Renal cortical epithelial cell (primary cell): ENCODE measurements at places on chromosomes 7 and 10.

DNA sequence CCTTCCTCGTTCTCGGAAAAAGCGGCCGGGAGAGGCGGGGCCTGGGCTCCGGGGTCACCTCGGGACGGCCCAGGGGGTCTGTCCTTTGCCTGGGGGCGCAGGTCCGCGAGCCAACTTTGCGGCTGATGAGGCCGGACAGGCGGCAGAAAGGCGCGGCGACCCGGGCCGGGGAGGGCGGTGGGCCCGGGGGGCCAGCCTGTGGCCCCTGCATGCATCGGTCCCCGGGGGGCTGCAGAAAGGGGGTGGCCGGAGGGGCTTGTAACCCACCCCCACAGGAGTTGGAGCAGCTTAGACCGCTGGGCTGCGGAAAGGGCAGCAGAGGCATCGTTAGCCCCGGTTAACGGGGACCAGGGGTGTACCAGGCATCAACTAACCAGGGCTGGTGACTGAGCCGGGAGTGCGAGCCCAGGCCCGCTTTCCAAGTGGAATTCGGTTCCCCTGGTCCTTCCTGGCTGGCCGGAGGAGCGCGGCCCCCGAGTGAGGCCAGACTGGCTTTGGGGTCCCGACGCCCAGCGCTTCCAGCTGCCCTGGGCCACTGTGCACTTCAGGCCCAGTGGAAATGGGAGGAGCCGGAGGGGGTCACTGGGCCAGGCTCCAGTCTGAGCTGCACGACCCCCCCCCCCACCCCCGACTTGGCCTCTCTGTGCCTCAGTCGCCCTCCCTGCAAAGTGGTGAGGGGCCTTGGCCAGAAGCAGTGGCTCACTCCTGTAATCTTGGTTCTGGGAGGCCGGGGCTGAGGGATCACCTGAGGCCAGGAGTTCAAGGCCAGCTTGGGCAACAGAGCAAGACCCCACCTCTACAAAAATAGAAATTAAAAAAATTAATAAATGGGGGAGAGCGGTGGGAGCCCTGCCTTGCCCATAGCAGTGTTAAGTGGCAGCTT, 919 bp downstream of the SLC29A4 start:
- no peak for DNase-seq

DNA sequence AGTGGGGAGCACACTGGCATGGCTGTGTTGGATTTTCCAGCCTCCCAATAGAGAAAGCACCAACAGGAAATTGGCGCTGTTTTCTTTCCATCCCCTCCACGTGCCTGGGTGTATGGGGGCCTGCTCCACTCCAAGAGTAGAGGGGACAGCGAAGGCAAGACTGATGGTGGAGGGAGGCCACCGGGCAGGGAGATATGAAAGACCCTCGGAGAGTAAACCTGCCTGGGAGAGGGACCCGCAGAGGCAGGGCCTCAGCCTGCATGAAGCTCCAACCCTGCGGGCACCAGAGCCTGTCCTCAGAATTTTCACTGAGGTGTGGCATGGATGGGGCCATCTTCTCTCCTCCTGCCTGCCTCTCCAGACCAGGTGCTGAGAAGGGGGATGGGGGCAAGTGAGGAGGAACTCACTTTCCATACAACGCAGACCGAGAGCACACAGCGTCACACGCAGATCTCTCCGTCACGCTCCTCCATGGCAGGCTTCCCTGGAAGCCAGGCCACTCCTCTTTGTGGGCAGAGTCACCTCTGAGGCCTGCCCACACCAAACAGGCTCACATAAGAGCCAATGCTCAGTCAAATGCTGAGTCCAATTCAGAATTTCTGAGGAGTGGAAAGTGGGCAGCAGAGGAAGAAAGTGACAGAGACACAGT, 18.8 kb downstream of the ANXA11 start:
- DNase-seq, result no peak

DNA sequence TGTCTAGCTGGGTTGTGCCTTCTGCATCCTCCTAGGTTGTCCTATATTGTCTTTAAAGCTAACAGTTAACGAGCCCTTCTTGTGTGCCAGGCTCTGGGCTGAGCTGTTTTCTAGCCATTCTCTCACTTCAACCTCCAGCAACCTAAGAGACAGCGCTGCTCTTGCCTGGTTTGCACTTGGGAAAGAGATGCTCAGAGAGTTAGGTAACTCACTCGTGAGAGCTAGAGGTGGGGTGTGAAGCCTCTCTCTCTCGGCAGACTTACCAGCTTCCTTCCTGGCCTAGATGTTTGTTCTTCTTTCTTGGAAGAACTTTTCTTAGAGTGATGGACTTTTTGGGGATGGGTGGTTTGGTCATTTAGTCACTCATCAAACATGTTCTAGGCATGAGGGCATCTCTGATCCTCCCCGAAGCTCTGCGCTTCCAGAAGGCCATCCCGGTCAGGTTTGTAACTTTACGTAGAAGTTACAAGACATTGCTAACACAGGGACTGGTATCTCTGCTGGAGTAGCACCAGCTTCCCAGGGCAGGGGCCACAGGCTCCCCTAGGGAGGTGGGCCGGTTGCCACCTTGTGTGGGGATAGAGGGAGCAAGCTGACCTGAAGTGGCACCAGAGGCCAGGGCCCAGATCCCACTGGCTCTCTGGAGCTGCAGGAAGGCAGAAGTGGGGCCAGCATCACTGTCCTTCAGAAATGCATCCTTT, 14.3 kb downstream of the TSPAN15 start:
- no peak for DNase-seq

DNA sequence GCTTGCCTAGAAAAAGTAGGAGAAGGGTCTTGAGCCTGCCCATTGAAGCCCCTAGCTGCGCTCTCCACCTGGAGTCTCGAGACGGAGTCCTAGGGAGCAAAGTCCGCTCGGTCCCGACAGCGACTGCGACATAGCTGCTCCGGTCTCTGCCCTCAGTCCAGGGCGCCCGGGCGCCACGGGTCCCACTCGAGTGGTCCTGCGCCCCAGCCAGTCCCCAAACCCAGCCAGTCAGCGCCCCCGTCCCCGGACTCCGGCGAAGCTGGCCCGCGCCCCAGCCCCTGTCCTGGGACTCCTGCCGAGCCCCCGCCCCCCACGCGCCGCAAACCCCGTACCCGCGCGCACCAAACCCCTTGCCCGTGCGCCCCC, 490 bp downstream of the TNS3 start:
- DNase-seq, result no peak

GRCh38 chr10:100968062-100968736, 1.1 kb upstream of the SEMA4G start:
- DNase-seq, result no peak

DNA sequence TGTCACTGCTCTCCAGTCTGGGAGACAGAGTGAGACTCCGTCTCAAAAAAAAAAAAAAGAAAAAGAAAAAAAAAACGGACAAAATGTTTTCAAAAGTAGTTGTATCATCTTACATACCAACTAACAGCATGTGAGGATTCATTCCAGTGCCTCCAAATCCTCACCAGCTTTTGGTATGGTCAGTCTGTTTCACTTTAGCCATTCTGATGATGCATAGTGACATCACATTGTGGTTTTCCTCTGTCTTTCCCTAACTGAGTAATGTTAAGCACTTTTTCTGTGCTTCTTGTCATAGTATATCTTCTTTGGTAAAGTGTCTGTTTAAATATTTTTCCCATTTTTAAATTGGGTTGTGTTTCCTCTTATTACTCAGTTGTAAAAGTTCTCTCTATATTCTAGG, 251.4 kb upstream of the CTBP2 start:
- peak; percentile 79 for DNase-seq

DNA sequence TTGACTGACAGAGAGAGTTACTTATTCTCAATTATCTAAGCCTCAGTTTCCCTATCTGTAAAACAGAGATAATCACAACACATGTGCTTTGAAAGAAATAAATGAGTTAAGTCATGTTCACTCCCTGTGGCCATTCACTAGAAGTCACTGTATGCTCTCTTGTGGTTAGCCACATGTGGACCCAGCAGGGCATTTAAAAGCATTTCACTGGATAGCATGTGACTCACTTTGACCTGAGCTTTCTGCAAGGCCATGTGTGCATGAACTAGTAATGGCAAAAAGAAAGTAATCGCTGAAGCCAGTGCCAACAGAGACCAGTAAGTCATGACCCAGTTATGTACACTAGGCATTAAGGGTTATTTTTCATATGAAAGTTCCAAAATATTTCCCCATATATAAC, 557.0 kb upstream of the IGFBP3 start:
- DNase-seq, result peak; percentile 94

GRCh38 chr10:131213741-131214505, 97.6 kb downstream of the TCERG1L start:
- DNase-seq, result no peak

- DNase-seq, result no peak
Observed at GRCh38 chr7:87188930-87189329, 30.6 kb downstream of the TMEM243 start.

- DNase-seq, result no peak
Observed at GRCh38 chr7:133429371-133429770, 176.5 kb downstream of the EXOC4 start.

- no peak for DNase-seq
Observed at GRCh38 chr10:8513155-8514147, 459.0 kb downstream of the GATA3 start.

- no peak for DNase-seq
Observed at GRCh38 chr10:1130995-1131790, 75.0 kb downstream of the WDR37 start.

DNA sequence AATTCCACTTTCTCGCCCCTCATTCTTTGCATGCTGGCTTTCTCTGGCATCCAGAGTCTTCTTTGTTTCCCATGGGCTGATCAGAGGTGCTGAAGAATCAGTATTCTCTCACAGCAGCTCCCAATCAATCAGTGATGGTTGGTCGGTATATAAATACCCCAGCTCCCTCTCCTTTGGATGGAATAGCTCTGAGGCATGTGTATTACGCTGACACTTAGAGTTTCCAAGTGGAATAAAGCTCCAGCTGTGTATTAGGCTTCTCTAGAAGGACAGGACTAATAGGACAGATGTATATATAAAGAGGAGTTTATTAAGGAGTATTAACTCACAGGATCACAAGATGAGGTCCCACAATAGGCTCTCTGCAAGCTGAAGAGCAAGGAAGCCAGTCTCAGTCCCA, 218.3 kb upstream of the GRB10 start:
- DNase-seq, result peak; percentile 9

DNA sequence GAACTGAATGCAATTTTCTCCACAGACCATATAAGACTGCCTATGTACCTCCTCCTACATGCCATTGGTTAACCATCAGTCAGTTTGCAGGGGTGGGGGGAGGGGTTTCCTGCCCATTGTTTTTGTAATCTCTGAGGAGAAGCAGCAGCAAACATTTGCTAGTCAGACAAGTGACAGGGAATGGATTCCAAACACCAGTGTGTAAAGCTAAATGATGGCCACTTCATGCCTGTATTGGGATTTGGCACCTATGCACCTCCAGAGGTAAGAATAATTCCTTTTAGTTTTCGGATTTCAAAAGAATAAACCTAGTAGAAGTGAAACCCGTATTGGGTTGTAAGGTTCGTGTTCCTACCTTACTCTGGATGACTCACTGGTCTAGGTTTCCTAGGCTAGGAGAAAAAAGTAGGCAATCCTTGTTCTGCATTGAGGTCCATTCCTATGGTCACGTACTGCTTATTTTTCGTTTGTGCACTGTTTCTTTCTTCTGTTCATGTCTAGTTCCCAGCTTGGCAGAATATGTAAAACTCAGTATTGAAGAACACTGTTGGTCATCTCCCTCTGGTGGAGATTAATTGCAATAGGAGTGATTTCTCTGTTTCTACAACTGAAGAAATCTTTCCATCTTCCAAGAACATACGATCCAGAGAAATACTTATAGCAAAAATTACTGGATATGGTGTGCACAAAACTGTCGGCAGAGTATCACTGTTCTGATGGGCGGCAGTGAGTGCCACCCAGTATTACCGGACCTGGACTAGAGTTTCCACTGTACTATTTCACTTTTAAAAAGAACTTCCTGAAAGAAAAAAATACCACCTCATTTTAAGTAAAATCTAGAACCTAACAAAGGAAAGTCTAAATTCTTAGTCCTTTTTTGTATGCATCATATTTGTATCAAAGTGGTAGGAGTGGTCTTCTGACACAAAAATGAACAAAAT, at the start of gene AKR1C3:
TSS of gene AKR1C3 (plus strand) at position 150 of the 941 bp plus-strand sequence. CDS start at position 181, 31 bp downstream.
- peak; percentile 86 for DNase-seq

DNA sequence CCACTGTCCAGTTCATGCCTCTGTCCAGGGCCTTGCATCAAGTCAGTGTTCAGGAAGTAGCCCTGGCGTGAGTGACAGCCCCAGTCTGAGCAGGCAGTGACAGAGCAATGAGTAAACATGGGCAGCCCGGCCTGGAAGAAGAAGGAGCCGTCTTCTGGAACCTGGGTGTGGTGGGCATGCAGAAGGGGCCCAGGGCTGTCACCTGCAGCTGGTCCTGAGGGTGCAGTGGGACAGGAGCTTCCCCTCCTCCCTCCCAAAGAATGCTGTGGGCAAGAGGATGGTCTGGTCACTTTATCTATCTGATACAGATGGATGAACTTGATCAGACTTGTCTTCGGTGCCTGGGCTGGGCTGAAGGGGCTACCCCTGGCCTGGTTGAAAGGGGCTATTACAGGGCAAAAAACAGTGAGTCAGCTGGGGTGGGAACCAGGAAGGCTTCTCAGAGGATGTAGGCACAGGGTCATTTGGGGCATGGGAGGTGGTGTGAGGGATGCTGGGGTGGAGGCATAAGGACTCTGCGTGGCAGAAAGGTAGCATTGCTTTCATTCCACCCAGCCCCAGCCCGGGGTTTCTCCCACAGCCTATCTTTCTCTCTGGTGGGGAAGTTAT, 42.7 kb upstream of the PPIF start:
- no peak for DNase-seq
